ENCODE measurements at places on chromosomes 13 and 19.

DNA sequence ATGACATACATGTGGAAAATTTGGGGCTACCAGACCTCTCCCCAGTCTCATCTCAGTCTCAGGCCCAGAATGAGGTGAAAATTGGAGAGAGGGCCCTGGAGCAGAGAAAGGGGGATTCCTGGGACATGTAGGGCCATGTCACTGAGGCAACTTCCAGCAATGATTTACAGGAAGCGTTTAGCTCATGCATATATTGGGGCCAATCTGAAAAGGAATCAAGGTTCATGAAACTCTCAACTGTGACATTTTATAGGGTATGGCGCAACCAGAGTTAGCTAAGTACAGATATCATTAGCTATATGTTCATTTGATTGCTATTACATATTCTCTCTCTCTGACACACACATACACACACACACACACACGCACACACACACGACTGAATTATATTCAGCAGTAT is 86.3 kb downstream of the RNASEH2B start:
- DNase-seq: no peak

DNA sequence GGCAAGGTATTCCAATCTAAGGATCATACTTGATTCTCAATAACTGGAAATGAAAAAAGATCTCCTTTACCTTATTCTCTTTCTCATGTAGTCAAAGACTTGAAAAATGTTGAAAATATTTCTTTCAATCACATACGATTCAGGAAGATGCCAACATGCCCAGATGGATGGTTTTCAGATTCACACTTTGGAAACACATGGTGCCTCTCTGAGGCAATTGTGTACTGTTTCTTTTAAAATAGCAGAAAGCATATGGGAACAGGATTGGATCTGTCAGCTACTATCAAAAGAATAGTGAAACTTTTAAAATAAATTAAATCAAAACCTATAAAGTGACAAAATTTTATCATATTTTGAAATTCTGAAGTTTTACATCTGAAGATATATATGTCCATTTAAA is 222.4 kb downstream of the SPRY2 start:
- DNase-seq: no peak

GRCh38 chr13:40536443-40537113 is 129.9 kb downstream of the FOXO1 start:
- DNase-seq: no peak

GRCh38 chr13:91701975-91702374 is 303.6 kb downstream of the GPC5 start:
- no peak for DNase-seq

- DNase-seq: no peak
Measured at GRCh38 chr13:78085434-78086225, 167.0 kb upstream of the EDNRB start.

DNA sequence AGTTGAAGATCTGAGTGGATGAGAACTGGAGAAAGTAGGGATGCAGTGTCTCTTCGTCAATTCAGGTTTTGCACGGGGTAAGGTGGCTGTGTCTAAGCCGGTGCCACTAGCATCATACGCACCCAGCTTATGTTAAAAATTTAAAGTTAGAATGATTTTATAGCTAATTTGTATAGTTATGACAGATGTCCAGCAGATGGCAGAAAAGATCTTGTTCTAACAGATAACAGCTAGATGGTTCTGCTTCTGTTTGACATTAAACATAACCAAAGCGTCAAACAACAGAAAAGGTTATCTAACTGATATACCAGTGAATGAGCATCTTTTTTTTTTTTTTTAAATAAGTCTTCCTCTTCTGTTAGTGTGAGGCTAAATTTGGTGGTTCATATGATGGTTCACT is 18.8 kb upstream of the EDDM13 start:
- no peak for DNase-seq

DNA sequence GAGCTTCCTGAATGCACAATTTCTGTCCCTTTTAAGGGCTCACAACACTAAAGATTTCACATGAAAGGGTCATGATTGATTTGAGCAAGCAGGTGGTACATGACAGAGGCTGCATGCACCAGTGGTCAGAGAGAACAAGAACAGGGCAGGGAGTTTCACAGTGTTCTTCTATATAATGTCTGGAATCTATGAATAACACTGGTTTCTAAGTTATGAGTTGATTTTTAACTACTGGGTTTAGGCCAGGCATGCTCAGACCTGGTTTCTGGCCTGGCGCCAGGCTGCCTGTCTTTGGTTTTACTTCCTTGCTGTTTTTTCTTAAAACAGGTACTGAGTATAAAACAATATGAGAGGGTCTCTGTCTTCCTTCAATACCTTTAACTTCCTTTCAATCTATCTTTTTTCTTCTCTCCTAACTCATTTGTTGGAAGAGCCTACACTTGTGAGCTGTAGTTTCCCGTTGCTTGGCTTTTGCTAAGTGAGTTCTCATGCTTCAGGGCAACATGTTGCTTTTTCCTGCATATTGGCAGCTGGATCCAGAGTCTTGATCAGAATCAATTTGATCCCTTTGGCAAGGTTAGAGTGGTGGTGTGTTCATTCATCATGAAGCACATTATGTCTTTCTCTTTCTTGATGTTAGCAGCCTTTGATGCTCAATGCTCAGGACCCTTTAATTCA is 38.5 kb upstream of the FGF14 start:
- no peak for DNase-seq

DNA sequence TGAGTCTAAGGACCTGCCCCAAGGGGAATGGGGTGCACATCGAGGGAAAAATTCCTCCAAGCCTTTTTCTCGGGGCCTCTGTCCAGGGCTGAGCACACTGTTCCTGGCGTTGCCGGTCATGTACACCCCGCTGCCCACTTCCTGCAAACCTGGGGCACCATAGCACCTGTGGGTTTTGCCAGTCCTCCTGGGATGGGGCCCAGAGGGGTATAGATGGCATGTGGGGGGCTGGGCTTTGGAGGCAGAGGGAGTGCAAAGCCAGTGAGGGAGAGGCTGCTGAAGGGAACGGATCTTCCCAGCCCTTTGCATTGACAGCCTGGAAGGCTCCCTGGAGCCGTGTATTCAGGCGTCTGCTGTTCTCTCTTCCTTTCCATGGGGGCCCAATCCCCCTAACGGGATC is 187.3 kb downstream of the ZNF536 start:
- DNase-seq: no peak

- peak; percentile 97 for DNase-seq
Measured at GRCh38 chr19:12791345-12792050, at the start of gene JUNB. TSS of gene JUNB (plus strand) at chr19:12791486. CDS start at chr19:12791772, 286 bp downstream.

GRCh38 chr13:40660141-40660664 is 6.2 kb downstream of the FOXO1 start:
- no peak for DNase-seq

- DNase-seq: peak; percentile 72
Measured at GRCh38 chr19:39430675-39431593, 4.8 kb downstream of the RPS16 start.

GRCh38 chr19:14408491-14409145 is 10.5 kb downstream of the DDX39A start:
- DNase-seq: no peak

GRCh38 chr19:10960314-10961072 is at the start of gene SMARCA4:
TSS of gene SMARCA4 (plus strand) at chr19:10961030. CDS start at chr19:10984152, 23,122 bp downstream.
- DNase-seq: peak; percentile 97
